ENCODE measurements at places on chromosomes 1 and 21. TPM values are rescaled to one million over a fixed set of nuclear protein-coding genes. Genes with fewer than 3 reads are reported as not detected.

Gene FYB2
- not detected for total RNA-seq

Gene KRTAP26-1
- not detected for total RNA-seq

Gene SESN2
- 33.2 TPM for total RNA-seq

Gene LCE1E
- not detected for total RNA-seq

Measured in fibroblast of the aortic adventitia (primary cell).